ENCODE measurements at places on chromosomes 16 and 17.

- DNase-seq = no peak
These were observed 267.6 kb downstream of the STX8 start for GRCh38 chr17:9308069-9308468.

- no peak for DNase-seq
These were observed 1.5 kb upstream of the TTYH2 start for GRCh38 chr17:74211912-74212208.

DNA sequence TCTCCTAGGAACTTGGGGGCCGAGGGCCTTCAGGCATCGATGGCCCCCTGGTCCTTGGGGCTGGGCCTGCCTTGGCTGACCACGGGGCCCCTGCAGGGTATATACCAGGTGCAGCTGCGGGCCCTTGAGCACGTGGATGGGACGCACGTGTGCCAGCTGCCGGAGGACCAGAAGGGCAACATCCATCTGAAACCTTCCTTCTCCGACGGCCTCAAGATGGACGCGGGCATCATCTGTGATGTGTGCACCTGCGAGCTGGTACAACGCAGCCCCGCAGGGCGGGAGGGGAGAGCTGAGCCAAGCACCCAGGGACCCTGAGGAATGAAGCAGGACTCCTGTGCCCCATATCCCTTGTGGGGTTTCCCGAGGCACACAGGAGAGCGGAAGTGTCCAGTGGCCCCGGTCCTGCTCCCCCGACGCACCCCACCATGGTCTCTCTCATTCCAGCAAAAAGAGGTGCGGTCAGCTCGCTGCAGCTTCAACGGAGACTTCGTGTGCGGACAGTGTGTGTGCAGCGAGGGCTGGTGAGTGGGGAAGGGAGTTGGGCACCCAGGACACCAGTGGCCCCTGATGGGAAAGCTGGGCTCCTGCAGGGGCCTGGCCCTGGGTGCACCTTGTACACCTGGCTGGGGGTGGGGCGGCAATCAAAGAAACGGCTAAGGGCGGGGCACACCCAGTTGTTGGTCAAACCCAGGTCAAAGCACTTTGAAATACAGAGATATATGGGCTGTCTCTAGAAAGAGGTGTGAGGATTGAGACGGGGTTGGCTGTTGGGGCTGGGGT, 10.6 kb downstream of the ITGB4 start:
- DNase-seq = no peak

DNA sequence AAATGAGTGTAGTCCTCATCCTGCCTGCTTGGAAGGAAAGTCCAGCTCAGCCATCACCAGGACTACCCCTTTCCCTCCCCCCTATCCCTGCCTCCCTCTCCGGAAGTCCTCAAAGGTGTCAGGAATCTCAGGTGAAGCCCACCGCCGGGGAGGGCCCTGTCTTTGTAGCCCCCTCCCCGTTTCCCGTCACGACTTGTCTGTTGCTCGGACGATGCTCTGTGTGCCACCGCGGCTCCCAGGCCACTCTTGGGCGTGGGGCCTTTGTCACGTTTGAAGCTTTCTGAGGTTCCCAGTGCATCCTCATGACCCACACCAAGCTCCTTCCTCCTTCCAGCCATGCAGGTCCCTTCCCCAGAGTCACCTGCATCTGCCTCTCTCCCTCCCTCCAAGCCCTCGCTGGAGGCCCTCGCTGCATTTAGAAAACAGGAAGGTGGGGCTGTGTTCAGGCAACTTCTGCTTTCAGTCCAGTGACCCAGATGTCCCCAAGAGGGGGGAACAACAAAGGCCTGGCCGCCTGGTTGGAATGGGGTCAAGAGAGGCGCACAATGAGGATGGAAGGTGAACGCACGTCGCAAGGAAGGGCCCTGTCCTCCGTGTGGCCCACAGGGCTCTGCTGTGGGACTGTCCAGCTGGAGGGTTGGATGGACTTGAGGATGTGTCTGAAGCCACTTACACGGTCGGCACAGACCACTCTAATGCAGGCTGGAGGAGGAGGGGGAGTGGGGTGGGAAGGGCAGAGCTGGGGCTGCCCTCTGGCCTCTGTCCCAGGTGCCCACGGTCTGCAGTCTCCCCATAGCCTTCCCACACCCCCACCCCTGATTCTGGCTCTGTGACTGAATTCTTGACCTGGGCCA, 59.9 kb downstream of the OR1D5 start:
- peak; percentile 50 for DNase-seq

DNA sequence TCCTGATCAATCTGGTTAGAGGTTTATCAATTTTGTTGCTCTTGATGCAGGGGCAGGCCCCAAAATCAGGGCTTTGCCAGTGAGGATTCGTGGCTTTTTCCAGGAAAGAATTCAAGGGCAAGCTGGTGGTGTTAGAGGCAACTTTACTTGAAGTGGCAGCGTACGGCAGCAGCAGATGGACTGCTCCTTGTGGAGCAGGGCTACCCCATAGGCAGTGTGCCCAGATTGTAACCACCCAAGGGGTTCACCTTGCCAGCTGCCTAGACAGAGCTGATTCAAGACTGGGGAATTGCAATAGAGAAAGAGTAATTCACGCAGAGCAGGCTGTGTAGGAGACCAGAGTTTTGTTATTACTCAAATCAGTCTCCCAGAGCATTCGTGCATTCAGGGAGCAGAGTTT, 16.7 kb downstream of the DRC7 start:
- no peak for DNase-seq

GRCh38 chr17:63316100-63316499, 130.0 kb downstream of the CYB561 start:
- no peak for DNase-seq

DNA sequence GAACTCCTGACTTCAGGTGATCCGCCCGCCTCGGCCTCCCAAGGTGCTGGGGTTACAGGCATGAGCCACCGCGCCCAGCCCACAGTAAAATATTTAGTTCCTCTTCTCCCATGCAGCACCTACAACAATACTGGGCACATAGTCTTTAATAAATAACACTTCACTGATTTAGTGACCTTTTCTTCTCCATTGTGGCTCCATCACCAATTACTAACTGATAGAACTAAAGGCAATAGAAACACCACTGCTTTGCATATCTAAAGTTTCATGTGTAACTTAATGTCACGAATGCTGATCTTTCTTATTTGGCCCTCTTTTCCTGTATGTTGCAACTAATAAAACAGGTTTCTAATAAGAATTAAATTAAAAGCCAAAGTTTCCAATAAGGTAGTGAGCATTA, 38.9 kb downstream of the TRIM37 start:
- no peak for DNase-seq

GRCh38 chr16:56789360-56789759, 59.4 kb downstream of the NUP93 start:
- DNase-seq = peak; percentile 31

DNA sequence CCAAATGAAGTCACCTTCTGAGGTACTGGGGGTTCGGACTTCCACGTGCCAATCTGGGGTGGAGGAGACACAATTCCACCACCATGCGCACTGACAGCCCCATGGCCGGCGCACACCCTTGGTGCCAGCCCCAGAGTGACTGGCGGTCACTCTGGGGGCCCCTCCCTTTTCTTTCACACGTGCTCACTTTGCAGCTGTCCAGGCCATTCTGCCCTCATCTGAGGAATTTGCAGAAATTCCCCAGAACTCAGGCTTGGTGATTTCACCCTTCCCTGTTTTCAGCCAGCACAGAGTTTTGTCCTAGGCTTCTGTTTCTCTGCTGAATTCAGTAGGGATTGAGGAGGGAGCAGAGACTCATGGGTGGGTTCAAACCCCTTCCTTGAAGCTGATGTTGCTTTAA, 54.8 kb downstream of the CDRT4 start:
- no peak for DNase-seq

GRCh38 chr16:12026741-12027490, 50.4 kb downstream of the SNX29 start:
- no peak for DNase-seq

- DNase-seq = no peak
These were observed 20.9 kb downstream of the UBE2O start for GRCh38 chr17:76432004-76432403.

DNA sequence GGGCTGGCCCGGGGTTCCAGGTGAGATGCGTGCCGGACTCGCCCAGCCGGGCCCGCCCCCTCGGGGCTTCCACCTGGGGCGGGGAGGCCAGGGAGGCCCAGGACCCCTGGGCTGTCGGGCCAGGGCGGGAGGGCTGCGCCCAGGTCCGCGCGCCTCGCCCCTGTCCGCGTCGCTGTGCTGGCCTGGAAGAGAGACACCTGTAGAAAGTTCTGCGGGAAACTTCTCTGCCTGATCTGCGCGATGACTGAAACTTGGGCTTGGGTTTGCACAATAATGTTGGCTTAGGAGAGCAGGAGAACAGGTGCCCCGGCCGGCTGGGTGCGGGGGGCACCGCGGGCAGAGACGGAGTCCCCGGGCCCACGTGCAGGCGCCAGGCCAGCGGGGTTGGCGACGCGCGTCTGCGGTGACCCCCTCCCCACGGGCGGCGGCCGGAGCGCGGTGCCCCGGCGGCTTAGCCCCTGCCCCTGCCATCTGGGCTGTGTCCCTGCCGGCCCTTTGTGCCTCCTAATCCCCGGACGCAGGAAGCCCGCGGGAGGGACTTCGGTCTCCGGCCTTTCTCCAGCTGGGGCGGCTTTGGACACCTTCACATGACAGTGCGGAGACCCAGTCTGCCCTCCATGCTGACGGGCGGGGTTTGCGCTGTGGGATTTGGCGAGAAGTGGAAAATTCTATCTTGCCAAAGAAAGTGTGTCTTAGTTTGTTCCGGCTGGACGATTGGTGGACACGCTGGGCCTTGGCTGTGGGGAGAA, 483 bp downstream of the LLGL2 start:
- no peak for DNase-seq

- DNase-seq = peak; percentile 68
These were observed 38.1 kb downstream of the SOST start for GRCh38 chr17:43720311-43721060.

DNA sequence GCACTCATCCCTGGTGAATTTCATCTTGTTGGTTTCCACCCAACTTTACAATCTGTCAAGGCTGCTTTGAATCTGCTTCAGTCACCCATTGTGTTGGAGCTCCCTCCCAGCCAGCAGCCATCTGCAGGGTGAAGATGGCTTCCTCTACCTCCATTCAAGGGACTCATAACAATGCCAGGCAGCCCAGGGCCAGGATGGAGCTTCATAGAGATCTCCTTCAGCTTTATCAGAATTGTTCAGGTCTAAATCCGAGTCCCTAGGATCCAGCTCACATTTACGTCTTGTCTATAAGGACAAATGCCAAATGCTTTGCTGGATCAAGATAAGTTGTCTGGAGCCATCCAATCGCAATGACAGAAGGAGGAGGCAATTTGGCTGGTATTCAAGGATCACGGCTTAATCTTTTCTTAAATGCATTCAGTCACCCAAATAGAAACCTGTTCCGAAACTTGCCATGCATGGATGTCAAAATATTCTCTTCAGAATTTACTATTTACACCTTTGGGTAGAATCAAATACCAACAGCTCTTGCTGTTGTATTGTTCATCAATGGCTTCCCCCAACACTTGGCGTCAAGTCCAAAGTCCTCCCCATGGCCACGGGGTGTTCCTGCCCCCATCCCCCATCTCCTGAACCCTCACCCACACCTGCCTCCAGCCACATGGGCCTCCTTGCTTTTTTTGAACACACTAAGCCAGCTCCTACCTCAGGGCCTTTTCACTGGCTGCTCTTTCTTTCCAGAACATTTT, 3.8 kb upstream of the FAM171A2 start:
- DNase-seq = no peak

- no peak for DNase-seq
These were observed 221.3 kb downstream of the SNX29 start for GRCh38 chr16:12197812-12198211.

DNA sequence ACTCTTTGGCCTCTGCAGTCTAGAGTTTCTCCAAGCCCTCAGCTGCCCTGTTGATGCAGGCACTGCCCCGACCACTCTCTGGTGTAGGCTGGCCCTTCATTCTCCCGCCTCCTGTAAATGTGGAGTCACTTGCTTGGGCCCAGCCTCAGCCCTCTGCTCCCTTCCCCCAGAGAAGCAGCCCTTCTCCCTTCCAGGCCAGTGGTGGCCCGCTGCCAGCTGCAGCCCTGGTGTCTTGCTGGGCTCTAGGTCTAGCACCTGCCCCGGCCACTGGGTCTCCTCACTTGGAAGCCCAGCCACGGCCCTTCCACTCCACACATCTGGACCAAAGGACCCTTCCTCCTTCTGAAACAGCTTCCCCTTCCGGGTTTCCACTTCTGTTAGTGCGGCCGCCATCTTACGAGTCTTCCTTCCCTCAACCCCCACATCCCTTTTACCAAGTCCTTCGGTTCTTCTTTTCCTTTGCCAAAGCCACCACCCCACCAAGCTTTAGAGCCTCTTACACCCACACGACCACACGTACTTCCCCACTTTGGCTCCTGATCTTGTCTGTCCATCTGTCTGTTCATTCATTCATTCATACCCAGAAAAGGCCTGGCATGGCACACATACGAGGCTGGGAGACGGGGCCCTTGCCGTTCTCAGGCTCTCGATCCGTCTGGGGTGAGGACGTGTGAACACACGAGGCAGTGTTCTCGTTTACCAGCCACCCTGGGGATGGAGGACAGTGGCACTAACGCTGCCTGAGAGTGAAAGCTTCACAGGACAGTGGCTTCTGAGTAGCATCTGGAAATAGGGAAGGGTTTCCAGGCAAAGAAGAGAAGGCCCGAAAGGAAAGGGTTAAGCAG, 68.0 kb downstream of the ABR start:
- peak; percentile 88 for DNase-seq

DNA sequence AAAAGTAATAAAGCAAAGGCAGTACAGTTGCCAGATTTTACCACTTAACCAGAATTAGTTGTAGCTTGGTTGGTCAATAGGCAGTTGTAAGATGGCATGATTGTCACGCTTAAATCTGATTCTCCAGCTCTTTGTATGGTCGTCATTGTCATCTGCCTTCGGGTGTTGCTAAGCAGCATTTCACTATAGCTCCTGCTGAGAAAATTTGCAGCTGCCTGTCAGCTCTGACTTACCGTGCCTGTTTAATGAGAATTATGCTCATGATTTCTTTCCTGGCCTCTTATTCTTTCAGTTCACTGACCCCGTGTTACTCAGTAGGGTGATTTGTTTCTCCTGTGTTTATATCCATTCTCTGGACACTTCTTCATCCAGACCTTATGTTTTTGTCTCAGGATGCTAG, 66.7 kb downstream of the TANGO6 start:
- no peak for DNase-seq

DNA sequence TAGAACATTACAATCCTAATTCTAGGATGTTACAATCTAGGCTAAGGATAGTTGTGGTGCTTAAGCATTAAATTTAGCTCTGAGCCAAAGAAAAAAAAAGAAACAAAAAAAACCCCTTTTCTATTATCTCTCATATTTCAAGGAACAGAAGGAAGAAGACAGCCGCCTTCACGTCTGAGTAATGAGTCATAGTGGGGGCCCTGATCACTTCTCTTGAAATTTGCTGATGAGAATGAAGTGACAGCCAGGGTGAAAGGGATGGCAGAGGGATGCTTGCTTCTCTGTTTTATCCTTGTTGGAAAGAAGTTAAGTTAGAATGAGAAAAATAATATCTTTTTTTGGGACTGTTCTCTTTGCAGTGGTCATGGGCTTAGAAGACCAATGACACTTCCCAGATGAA, 82.6 kb upstream of the MPHOSPH6 start:
- DNase-seq = no peak
